ENCODE measurements at places on chromosomes 7 and 10.

GRCh38 chr7:38393874-38394273 lies 120.4 kb upstream of the TARP start:
- no peak for DNase-seq

DNA sequence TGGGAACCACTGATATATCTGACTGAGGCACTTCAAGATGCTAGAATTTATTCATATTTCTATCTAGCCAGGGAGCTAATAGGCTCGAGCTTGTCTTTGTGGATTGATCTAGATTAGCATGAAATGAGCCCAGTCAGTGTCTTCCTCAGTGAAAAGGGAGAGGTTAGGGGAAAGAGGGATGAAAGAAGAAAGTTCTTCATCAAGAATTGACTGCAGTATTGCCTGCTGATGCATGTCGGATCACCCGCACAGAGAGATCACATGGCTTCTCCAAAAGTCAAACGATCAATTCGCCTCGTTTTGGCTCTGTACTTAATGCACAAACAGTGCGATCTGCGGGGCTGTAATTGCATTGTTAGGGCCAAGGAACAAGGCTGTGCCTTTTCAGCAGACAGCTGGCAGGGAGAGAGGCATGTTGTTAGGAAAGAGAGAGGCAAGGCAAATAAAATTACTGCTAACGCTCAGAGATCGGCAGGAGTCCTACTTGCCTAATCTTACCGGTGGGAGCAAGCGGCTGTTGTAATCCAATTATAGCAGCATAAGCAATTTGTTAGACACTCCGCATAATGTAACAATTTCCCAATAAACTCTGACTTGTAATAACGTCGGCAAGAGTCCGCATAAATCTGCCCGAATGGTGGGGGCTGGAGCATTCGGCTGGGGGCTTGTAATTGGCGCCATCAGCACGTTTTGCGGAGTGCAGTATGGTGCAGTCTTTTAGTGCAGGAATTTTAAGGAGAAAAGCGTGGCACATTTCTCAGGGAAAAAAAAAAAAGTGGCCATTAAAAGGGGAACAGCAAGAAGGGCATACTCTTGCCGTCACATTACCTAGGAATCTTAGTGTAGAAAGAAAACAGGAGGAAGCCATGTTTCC lies 102.1 kb downstream of the POLL start:
- DNase-seq, result no peak

DNA sequence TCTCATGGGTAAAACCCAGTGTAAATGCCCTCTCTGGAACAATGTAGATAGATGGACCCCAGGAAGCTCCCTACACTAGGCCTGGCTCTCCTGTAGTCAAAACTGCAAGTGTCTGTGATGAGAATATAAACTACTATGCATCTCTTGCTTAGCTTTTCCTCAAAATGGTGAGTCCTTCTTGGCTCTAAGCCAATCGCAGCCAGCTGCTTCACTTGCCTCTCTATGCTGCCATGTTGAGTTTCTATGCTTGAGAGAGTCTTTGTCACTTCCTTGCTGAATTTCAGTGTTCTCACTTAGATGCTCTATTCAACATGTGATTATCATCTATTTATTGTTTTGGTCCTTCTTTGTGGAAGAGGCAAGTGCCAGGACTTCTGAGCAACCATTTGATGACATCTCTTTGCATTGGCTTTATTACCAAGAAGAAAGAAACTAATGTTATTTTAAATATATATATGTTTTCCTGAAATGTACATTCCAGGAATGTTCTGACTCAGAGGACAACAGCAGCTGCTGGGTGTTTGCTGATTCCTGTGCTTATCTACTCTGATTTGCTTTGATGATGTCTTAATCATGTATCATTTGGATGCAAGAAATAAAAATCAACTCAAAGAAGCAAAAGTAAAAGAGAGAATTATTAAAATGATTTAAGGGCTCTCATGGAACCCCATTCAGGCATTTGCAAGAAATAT lies 16.6 kb downstream of the TAS2R40 start:
- no peak for DNase-seq

- no peak for DNase-seq
Measured at GRCh38 chr10:8180360-8181109, 126.0 kb downstream of the GATA3 start.

DNA sequence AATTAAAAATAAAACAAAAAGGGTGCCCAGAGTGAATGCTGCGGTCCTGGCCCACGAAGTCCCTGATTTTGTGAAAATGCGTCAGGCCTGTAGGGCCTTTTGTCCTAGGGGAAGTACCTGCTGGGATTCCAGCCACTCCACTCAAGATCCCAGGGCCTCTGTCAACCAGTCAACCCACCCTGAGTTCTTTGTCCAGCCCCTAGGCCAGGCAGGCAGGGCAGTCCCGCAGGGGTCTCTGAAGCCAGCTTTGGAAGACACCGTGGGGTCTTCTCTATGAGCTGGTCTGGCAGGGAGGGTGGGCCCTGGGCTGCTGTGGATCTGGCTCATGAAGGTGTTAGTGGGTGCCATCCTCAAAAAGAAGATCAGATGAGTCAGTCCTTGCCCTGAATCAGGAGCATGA lies 452.5 kb upstream of the MKI67 start:
- DNase-seq, result no peak

DNA sequence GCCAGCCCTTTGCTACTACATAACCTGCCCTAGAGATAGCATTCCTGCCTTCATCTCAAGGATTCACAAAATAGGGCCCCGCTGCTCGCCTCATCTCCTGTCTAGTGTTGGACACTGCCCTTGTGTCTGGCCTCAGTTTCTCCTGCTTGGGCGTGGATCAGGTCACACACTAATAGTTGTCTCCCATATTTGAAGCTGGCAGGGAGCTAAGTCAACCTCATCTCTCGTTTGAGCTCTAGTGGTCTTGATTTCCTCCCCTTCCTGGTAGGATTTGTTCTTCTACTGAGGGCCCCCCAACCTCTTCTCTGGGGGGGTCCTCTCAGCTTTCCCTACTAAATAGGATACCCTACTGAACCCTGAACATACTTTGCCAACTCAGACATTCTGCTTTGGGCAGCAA lies 42.2 kb downstream of the ADCYAP1R1 start:
- DNase-seq, result no peak

GRCh38 chr10:52308251-52309031 lies 5.6 kb upstream of the DKK1 start:
- peak; percentile 58 for DNase-seq

- DNase-seq, result no peak
Measured at GRCh38 chr7:18566829-18567228, 71.3 kb downstream of the HDAC9 start.

DNA sequence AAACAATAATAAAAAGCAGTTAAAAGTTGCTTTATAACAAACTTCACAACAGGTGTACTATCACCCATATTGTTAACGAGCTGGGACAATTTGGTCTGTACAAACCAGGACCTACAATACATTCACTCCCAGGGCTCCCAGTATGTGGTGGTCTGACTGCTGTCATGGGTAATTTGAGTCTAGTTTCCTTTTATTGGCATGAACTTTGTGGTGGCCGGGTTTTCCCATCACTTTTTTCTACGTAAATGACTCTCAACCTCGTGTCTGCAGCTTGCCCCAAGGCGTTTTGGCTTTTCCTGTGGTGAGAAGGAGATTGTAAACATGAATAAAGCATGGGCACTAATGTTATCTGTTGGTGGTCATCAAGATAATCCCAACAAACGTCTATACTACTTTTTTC lies 118.7 kb upstream of the CDK6 start:
- DNase-seq, result no peak

- no peak for DNase-seq
Measured at GRCh38 chr10:124996854-124997215, 54.9 kb downstream of the ZRANB1 start.

DNA sequence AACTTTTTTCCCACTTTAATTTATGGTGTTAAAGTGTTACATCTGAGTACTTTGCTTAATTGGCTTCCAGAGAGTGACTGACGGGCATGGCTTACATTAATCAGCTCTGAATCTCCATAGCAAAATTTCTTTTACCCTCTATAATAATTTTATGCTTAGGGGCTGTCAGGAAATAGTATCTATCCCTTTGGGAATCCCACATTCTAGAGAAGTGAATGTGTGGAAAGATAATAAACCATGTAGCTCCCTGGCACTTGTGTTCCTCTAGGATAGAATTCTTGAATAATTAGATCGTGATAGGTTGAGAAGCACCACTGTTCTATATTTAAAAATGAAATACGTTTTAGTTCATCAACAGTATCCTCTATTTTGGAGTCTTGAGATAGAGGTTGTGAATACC lies 89.6 kb downstream of the DNAJB9 start:
- DNase-seq, result no peak

DNA sequence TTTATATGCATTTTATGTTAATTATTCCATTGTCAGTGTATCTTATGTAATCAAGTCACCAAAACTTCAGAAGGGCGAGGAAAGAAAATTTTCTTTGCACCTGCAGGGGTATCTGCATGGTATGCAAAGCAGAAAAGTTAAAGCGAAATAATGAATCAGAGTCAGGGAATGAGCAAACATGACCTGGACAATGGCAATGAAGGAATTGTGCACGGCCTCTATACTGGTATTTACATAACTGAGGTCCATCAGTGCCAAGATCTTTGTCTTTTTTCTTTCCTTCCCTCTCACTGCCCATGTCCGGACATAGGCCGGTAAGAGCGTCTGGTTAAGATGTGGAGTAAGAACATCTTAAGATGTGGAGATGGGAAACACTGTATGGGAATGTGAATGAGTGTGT lies 14.4 kb upstream of the AKR1C3 start:
- DNase-seq, result no peak

GRCh38 chr7:130127821-130128317 lies 57.5 kb downstream of the KLHDC10 start:
- DNase-seq, result peak; percentile 50

- DNase-seq, result no peak
Measured at GRCh38 chr7:111086532-111086931, 4.4 kb upstream of the LRRN3 start.

DNA sequence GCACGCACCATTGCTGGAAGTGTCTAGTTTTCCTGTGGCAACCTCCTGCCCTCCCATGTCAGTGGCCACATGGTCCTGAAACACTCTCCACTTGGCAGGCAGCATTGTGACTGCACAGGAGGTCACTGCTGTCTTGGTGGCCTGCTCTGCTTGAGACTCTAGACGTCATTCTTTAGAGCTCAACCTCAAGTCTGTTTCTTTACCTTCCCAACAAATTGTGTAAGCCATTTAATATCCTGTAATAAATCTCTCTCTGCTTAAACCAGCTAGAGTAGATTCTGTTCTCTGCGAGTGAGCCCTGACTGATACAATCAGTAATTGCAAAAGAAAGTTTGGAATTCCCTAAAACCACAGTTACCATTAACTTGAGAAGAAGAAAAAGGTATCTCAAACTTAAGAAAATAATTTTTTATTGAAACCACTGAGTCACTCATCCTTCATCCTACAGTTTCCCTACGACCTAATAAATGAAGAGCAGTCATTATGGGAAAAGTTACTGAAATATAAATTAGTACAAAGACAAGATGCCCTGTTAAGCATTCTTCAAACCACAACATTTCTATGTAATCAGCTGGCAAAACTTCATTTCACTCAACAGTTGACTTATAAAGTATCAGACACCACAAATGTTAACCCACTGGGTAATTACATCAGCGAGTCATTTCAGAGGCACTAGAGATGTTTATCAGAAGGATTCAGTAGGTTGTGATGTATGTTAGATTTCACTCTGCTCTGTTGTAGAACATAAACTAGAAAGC lies 18.0 kb downstream of the SLC25A13 start:
- DNase-seq, result no peak

- DNase-seq, result no peak
Measured at GRCh38 chr7:70582927-70583895, 548.7 kb upstream of the GALNT17 start.

DNA sequence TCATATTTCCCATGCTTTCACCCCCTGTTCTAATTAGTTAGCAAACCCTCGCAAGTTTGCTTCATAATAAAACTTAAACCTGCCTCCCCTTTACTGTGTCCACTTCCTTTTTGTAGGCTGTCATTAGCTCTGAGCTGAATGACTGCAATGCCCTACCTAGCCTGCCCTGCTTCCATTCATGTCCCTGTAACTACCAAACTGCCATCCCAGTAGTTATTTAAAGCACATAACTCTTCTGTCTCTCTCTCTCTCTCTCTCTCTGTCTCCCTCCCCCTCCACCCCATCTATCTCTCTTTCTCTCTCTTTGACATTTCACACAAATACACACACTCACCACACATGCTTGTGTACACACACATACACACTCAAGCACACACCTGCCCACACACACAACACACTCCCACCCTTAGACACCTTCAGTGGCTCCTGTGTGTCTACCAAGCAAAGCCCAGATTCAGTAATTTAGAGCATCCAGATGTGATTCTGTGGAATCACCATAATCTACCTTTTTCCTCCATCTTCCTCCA lies 115.3 kb downstream of the TRIL start:
- no peak for DNase-seq

- DNase-seq, result no peak
Measured at GRCh38 chr7:49488573-49488972, 284.9 kb upstream of the VWC2 start.

DNA sequence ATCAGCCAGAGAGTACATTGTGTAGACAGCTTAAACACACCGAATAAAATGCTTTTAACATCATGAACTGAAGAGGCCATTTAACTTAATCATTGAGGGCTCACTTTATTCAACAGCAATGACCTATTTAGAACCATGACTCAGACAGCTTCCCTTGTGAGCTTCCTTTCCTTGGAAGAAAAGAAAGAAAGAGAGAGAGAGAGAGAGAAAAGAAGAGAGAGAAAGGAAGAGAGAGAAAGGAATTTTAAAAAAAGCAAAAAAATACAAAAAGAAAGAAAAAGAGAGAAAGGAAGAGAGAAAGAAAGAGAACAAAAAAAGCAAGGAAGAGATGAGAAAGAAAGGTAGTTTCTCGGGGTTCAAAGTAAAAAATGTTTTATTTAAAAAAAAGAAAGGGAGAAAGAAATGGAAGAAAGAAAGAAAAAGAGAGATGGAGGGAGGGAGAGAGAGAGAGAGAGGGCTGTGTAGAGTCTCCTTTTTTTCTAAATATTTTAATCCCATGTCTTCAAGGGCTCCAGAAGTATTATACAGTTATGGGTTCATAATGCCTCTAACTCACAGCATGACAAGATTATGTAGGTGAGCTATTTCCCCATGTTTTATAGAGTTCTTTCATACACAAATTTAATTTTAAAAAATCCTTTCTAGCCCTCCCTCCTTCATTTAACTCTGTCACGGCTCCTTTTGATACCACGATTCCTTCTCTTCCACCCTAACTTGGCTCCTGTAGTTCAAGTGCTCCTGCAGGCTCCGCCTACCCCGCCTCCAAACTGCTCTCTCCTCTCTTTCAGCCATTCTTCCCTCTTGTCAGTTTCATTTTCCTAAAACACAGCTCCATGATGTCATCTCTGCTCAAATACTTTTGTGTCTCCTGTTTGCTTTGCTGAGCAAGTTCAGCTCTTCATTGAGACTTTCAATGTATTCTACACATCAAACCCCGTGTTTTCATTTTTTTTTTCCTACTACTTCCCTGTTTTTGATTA lies 85.5 kb downstream of the PRTFDC1 start:
- no peak for DNase-seq

DNA sequence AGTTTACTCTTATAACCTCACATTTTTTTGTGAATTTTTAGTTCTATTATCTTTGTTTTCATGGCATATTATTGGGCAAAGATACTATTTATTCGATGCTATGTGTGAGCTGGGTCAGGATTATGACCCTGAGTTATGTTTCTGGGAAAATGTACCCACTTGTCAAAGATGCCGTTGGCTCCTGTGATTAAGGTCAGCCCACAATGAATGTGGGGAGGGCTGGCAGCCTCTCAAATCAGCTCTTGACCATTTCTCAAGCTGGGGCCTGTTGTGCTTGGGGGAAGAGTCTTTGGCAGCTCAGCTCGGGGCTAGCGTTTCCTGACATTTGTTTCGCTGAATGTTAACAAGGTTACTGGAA lies 97.5 kb downstream of the TCF7L2 start:
- no peak for DNase-seq

GRCh38 chr7:49513911-49514310 lies 259.5 kb upstream of the VWC2 start:
- no peak for DNase-seq

- DNase-seq, result no peak
Measured at GRCh38 chr10:98154076-98154475, 19.6 kb downstream of the R3HCC1L start.
